Occipital lobe (tissue), 3 donors: ENCODE measurements at places on chromosomes 1 and 21.

GRCh38 chr1:240230816-240231215 lies 139.1 kb downstream of the FMN2 start:
- no peak for DNase-seq

GRCh38 chr1:101898137-101898536 lies 98.6 kb downstream of the OLFM3 start:
- DNase-seq = no peak

DNA sequence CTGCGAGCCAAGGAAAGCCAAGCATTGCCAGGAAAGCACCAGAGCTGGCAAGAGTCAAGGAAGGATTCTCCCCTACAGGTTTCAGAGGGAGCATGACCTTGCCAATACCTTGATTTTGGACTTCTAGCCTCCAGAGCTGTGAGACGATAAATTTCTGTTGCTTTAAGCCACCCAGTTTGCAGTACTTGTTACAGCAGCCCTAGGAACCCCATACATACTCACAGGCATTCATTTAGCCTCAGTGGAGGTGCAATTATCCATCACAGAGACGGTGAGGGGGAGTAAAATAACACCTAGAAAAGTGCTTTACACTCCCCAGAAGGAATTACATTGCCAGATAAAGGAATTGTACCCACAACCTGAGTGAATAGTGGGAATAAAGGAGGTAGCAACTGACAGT lies 167.4 kb upstream of the NFIA start:
- DNase-seq = no peak

- DNase-seq = no peak
Observed at GRCh38 chr1:161180639-161181038, 3.3 kb upstream of the B4GALT3 start.

- DNase-seq = no peak
Observed at GRCh38 chr1:228018125-228018398, 11.3 kb downstream of the WNT3A start.

DNA sequence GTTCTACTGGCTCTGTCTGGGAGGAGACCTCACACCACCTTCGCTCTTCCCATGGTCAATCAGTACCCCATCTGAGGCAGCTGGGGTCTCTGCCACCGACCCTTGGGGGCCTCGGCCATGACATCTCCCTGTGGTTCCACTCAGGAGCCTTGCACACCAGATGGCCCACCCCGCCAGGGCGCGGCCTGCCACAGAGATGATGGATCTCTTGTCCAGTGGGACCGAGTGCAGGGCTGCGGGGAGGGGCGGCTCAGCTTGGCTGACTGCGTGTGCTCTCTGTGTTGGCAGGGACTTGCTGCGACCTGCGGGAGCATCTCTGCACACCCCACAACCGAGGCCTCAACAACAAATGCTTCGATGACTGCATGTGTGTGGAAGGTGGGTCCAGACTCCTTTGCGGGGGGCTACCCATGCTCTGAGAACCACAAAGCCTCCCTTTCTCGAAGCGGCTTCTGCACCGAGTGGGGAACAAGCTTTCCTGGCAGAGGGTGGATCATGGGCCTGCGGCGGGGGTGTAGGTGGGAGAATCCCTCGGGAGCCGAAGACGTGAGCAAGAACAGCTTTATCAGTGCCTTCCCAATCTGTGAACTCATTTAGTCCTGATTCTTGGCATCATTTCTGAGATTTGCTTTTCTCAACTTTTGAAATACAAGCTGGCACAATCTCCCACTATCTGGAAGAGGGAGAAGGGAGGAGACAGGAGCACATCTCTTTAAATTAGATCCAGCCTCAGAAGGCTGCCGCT lies 20.9 kb upstream of the AGTRAP start:
- no peak for DNase-seq

GRCh38 chr1:183551924-183552323 lies 38.3 kb downstream of the NCF2 start:
- no peak for DNase-seq

GRCh38 chr21:35864039-35864438 lies 196.3 kb downstream of the SETD4 start:
- no peak for DNase-seq

DNA sequence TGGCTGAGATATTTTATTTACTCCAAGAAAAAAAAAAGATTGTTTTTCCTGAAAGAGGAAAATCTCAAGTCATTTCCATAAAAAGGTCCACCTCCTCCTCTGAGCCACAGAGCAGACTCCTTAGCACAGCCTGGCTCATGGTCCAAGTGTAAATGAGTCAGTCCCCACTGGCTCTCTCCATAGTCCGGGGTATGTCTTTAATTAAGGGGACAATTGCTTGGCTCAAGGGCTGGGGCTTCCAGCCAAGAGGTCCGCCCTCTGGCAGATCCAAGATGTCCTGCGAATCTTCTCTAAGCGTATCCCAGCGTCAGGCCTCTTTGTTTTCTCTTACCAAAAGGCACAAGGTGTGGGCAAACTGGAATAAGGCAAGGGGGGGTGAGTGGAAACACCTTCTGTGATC lies 33.3 kb downstream of the FOXD2 start:
- DNase-seq = no peak

- DNase-seq = no peak
Observed at GRCh38 chr1:3391711-3392110, 62.8 kb upstream of the ARHGEF16 start.

DNA sequence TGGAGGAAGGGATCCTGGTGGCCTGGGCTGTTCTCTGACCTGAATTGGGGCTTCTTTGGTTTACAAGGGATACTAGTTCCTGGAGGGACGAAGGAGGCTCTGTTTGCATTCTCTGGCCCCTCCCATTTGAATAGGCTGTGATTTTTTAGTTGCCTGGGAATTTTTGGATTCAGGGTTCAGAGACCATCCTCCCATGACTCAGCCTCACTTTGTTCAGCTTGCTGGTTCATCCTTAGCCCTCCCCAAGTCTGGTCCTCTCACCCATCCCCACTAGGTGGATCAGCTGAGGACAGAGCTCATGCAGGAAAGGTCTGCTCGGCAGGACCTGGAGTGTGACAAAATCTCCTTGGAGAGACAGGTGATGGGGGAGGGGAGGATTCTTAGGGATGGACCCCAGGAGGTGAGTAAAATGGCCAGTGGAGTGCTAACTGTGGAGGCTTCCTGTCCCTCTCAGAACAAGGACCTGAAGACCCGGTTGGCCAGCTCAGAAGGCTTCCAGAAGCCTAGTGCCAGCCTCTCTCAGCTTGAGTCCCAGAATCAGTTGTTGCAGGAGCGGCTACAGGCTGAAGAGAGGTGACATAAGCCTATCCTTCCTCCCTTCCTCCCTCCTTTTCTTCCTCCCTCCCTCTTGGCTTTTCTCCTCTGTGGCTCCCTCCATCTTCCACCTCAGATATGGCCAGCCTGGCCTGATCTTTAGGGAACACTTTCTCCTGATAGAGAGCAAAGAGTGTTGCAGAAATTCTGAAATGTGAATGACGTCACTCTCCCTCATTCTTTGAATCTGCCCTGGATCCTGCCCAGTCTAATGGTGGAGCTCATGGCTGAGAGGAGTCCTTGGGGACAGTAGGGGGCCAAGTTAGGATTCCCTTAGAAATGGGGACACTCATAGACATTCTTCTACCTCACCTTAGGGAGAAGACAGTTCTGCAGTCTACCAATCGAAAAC lies 4.5 kb upstream of the TUFT1 start:
- DNase-seq = no peak

GRCh38 chr1:163170975-163171676 lies 31.6 kb downstream of the RGS5 start:
- no peak for DNase-seq

- no peak for DNase-seq
Observed at GRCh38 chr1:210257698-210258529, 25.3 kb downstream of the SERTAD4 start.

- no peak for DNase-seq
Observed at GRCh38 chr1:94013367-94013878, 104.2 kb upstream of the GCLM start.

GRCh38 chr1:92136341-92136740 lies 56.2 kb downstream of the BTBD8 start:
- no peak for DNase-seq

GRCh38 chr1:226631229-226632000 lies 82.9 kb downstream of the STUM start:
- DNase-seq = no peak

- no peak for DNase-seq
Observed at GRCh38 chr1:247184254-247184653, 12.4 kb upstream of the ZNF124 start.

DNA sequence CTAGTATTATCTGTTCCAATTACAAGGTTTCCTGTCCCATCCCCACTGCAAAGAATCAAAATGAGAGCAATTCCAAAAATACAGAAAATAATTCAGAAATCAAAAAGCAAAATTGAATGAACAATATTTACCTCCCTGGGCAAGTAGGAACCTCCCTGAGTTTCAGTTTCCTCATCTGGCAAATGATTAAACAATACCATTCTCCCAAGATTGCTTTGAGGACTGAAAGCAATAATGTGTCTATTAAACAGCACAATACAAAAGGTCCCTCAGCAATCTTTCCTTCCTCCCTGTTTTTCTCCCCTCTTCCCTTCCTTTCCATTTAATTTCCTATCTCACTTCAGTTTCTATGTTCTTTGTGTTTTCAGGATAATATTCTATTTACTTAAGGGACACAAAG lies 171.0 kb downstream of the ZC3H11B start:
- DNase-seq = no peak

GRCh38 chr1:64664299-64664698 lies 80.6 kb upstream of the RAVER2 start:
- no peak for DNase-seq

GRCh38 chr1:214386747-214387146 lies 105.8 kb downstream of the SMYD2 start:
- DNase-seq = no peak

DNA sequence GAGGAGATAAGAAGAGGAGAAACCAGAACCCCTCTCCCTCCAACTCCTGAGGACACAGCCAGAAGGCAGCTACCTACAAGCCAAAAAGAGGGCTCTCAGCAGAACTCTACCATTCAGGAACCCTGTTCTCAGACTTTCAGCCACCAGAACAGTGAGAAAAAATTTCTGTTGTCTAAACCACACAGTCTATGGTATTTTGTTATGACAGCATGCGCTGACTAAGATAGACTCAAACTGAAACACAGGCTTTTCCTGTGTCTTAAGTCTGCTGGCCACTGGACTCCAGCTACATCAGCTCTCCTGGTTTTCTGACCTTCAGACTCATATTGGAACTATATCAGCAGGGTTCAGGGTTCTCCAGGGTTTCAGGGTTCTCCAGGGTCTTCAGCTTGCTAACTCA lies 126.5 kb upstream of the TNFSF4 start:
- no peak for DNase-seq

DNA sequence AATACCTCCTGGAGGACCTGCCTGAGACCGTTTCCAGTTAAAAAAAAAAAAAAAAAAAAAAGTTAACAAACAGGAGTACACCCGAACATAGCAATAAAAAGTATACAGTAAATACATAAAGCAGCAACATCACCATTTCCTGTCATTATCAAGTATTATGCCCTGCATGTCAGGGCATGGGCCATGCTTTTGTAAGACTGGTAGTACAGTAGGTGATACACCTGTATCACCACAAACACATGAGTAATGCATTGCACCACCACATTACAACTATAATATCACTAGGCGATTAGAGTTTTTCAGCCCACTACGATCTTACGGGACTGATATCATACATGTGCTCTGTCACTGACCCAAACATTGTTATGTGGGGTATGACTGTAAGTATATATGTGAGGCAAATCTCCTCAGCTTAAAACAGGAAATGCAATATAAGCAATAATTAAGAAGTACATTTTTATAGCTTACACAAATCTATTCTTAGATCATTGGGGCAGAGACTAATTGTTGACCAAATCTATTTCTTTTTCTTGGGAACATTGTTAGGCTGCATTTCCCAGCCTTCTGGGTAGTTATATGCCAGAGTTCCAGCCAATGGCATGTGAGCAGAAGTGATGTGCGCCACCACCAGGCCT lies 98.1 kb downstream of the PLD5 start:
- DNase-seq = no peak

DNA sequence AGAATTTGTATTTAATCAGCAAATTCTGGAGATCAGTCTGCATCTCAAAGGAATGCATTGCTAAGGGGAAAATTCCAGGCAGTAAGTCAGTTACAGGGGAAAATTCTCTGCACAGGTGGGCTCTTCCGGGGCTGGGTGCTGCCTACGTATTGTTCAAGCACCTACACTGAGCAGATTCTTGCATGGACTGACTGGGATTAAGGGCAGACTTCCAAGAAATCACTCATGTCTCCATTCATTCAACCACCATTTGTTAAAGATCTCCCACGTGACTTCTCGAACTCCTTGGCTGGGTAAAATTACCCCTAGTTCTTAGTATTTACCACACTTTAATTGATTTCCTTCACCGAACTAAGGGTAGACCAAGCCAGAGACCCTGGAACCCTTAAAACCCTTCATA lies 28.2 kb upstream of the KCNE1 start:
- no peak for DNase-seq

DNA sequence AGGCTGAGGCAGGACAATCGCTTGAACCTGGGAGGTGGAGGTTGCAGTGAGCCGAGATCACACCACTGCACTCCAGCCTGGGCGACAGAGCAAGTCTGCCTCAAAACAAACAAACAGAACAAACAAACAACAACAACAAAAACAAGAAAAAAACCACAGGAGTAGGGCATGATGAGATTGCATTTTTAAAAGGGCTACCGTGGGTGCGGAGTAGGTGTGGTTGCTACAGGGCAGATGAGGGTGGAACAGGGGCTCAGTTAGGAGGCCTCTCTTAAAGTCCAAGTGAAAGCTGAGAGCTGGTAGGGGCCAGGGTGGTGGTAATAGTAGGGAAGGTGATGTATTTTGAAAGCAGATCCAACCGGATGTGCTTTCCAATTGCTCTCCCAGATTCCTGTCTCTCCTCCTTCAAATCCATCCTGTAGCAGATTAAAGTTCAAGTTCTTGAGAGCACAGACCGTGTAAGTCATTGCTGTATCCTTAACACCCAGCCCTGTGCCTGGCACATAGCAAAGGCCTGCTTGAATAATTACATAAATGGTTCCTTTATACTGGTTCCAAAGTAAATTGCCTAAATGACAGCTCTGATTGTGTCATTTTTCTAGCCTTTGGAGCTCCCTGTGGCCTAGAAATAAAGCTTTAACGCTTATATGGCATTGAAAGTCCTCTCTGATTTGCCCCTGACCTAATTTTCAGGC lies 4.2 kb upstream of the LINGO4 start:
- no peak for DNase-seq

GRCh38 chr1:71311376-71311775 lies 230.5 kb upstream of the ZRANB2 start:
- DNase-seq = no peak

- DNase-seq = peak; percentile 76
Observed at GRCh38 chr1:34164771-34165391, at the start of gene CSMD2. TSS of gene CSMD2 (minus strand) at chr1:34165230. CDS start at chr1:34165097, 133 bp downstream.

GRCh38 chr1:69126796-69127195 lies 440.9 kb upstream of the LRRC7 start:
- DNase-seq = no peak

DNA sequence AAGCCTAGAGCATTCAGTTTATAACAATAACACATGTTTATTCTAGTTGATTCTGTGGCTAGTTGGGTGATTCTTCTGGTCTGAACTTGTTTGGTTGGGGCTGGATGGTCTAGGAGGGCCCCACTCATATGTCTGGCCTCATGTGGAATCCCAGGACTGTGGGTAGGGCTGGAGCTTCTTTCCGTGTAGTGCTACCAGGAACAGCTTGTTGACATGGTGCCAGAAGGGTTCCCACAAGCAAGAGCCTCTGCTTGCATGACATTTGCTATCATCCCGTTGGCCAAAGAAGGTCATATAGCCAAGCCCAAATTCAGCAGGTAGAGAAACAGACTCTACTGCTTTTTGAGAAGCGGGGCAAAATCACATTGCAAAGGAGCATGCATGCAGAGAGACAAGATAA lies 67.6 kb upstream of the PPP2R5A start:
- no peak for DNase-seq
